ENCODE measurements at places on chromosomes 13 and 19.

DNA sequence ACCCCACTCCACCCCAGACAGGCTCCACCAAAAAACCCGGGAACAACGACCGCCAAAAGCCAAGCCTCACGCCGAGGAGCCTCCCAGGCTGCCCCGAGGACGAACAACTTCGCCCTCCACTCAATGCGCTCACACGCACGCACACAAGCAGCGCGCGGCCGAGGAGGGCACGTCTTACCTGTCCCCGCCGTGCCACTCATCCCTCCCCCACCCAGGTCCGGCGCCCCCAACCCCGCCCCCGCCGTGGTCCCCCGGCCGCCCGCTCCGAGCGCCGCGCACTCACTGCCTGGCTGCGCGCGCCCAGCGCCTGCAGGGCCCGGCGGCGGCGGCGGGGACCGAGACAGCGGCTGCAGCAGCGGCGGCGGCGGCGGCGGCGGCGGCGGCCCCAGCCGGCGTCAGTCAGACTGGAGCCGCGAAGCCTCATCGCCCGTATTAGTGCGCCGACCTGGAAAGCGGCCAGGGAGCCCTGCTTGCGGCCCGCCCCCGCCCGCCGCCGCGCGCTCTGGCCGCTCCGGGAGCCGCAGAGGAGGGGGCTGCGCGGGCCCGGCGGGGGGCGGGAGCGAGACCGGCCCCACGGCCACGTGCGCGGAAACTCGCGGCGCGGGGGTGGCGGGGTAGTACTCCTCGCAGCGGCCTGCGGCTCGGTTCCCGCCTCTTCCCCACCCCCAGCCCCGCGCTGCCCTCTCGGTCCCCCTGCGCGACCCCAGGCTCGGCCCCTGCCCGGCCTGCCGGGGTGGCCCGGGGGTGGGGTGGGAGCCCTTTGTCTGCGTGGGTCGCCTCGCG, at the start of gene SMAD9:
Gene SMAD9 (minus strand): TSS at position 406 of the 783 bp plus-strand sequence. CDS start 40,549 bp downstream, outside the sequence.
- DNase-seq, result no peak

DNA sequence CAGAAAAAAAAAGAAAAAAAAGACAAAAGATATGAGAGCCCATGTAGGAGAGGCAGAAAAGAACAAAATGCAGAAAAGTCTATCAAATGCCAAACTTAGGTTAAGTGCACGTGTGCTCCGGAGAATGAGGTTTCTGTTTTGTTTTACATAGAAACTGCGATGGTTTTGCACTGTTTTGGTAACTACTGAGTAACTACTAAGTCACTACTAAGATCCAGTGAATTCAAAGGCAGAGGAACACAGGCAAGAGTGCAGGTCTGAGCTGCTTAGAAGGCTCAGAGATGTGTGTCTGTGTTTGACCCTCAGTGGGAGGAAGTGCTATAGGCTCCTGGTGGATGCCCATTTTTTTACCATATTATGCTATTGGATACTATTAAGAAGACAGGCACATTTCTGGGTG, 299.3 kb downstream of the NDFIP2 start:
- no peak for DNase-seq

DNA sequence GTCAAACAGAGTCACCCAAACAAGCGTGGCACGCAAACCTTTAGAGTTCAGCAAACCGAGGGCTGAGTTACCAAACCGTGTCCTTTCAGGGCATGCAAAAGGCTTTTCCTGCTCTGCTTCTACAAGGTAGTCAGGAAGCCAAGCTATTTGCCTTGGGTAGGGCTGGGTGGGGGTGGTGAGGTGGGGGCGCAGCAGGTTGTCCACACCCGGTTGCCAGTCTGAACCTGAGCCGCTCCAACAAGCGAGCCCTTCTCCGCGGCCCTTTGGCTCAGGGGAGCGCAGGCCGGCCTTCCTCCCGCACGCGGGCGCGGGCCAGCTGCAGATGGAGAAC, 347 bp upstream of the CLDN10 start:
- DNase-seq, result no peak

- DNase-seq, result no peak
Observed at GRCh38 chr13:37406031-37406430, 192.5 kb downstream of the POSTN start.

DNA sequence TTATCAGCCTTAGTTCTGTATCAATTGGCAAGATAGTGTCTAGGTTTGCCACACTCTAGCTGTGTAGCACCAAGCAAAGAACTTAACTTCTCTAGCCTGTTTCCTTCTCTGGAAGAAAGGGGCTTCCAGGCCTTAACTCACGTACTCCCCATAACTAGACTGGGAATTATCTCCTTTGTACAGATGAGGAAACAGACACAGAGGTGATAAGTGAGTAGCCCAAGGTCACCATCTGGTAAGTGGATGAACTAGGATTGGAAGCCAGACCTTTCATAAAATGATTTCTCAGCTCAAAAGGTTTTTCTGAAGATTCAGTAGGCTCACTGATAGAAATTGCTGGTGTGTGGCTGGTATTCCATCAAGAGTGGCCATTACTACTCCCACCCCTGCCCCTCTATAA, 3.1 kb downstream of the ZNF428 start:
- no peak for DNase-seq

- DNase-seq, result no peak
Observed at GRCh38 chr19:23116802-23117571, at the start of gene ZNF730. ZNF730 (plus strand) TSS chr19:23117025; CDS start chr19:23117174, 149 bp downstream.

- DNase-seq, result peak; percentile 42
Observed at GRCh38 chr13:51804295-51805172, 571 bp upstream of the DHRS12 start.

- DNase-seq, result no peak
Observed at GRCh38 chr19:43625918-43626579, 6.6 kb upstream of the ZNF428 start.

DNA sequence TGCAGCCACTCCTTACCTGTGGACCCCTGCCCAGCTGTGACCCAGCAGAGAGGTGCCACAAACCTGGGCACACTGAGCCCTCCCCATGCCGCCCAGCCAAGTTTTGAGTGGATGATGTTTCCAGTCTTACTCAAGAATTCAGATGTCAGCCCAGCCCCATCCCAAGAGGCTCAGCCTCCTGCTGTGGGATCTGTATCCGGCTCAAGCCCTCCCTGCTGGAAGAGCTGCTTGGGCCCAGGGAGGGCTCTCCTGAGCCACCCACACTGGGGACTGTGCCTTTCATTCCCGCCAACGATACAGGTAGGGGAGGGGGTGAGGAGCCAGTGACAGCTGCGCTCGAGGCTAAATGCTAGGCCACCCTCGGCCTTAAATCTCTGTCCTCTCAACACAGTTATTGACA, 5.9 kb upstream of the SLC7A9 start:
- DNase-seq, result no peak

DNA sequence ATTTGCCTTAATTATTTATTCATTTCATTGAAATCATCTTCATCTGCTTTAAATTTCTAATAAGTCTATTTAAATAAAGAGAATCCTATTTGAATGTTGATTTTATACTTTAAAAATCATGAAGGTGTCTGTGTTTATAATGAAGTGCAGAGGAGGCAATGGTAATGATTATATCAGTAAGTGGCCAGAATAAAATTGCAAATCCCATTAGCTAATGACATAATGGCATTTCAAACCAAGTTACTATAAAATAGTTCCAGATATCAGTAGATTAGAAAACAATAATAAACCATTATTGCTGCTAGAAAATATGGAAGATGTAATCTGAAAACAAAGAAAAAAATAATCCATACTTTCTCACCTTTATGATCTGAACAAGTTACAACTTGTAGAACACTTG, 647.8 kb upstream of the KLHL1 start:
- no peak for DNase-seq

DNA sequence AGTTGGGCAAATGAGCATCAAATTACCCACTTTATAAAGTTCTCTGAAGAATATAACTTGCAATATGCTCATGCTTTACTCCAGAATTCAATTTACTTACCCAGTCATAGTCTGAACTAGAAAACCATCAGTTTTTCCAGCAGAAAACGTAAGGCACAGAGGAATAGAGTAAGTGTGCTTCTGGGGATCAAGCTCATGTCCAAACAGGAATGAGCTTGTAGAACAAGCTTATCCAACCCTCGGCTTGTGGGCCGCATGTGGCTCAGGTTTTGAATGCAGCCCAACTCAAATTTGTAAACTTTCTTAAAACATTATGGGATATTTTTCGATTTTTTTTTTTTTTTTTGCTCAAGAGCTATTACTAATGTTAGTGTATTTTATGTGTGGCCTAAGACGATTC, 308.5 kb upstream of the KLF12 start:
- no peak for DNase-seq

- DNase-seq, result no peak
Observed at GRCh38 chr13:112376050-112376681, at the start of gene SPACA7. SPACA7 (plus strand) TSS chr13:112376355; CDS start chr13:112376386, 31 bp downstream.

GRCh38 chr19:35083691-35084508, 31.7 kb upstream of the FXYD3 start:
- no peak for DNase-seq

DNA sequence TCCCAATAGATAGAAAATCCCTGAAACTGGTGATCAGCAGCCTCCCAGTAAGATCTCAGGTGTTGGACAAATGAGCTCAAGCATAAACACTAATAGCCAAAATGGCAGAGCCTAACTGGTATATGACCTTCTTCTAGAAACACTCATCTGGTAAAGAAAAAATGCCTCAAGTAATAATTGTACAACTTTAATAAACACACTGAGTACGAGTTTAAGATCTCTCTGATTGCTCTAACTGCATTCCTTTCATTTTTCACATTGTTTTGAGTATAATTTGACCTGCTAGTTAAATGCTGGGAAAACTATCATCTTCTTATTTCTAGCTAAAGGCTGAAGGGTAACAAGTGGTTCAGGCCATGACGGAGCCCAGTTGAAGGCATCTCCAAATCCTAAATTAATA, 2009.5 kb upstream of the PCDH20 start:
- no peak for DNase-seq

DNA sequence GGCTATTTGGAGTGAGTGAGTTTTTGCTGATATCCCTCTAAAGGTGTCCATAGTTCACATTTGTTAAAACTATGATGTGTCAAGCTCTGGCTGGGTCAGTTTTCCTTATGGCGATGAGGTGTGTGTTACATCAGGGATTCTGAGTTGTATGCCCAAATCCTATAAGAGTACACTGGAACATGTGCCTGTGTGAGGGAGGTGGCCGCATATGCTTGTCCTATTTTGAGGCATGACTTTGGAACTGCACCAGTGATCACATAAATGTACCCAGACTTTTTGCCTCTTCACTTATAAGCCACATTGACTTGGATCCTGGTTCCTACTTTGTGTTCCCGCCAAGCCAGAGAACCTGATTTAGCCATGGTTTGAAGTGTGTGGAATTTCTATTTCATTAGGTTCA, 140.3 kb upstream of the RXFP2 start:
- DNase-seq, result no peak

- no peak for DNase-seq
Observed at GRCh38 chr13:90926459-90926858, 421.0 kb upstream of the MIR17HG start.

- DNase-seq, result no peak
Observed at GRCh38 chr19:43880483-43880882, 53.4 kb downstream of the ZNF283 start.

GRCh38 chr19:19433666-19434213, 28.3 kb downstream of the GATAD2A start:
- no peak for DNase-seq

- DNase-seq, result no peak
Observed at GRCh38 chr19:12899891-12900518, 9.0 kb downstream of the GCDH start.

DNA sequence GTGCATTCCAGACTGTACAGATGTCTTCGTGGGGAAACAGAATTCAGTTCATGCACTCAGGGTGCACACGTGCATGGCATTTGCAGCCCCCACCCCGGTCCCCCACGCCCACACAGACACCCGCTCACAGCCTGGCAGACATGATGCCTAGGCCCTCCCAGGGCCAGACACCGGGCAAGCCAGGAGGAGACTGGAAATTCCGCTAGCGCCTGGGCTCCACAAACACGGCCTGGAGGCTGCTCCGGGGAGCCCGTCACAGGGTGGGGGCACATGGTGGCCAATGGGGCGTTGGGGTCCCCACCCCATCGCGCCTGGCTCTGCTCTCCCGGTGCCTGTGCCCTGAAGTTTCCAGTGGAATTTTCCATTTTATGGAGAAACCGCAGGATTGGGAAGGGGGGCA, 3.6 kb downstream of the CILP2 start:
- DNase-seq, result no peak

GRCh38 chr13:43877326-43877725, 2.2 kb downstream of the CCDC122 start:
- no peak for DNase-seq

DNA sequence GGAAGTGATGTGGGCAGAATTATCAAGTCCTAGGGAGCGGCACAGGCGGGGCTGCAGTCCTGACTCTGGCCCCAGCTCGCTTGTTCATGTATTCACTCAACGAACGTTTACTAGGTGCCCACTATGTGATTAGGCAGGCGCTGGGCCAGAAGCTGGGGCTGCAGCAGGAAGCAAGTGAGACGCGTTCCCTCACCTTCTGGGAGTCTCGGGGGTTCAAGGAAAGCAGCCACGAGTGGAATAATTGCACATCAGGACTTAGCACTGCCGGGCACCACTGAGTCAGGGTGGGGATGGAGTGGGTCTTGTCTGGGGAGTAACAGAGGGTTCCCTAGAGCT, 2.5 kb upstream of the LMTK3 start:
- no peak for DNase-seq

DNA sequence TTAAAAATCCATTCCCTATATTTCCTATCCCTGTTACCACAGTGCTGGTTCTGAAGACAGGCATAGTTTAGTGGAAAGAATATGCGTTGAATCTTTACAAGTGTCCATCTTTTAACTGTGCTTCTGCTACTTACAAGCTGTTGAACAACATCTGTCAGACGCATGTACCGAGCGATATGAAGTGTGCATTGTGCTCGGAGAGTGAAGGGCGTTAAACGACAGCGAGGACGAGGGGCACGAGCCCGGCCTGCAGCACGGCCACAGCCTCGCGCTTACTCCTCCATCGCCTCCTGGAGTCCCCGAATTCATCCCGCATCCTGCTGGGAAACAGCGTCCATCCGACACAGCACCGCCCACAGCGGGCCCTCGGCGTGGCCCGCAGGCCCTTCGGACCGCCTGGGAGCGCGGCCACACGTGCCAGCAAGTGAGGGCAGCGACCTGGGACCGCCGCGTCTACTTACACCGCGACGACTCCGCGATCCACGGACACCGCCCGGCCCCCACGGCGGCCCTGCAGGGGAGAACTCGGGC, 514 bp downstream of the PCID2 start:
- DNase-seq, result no peak

DNA sequence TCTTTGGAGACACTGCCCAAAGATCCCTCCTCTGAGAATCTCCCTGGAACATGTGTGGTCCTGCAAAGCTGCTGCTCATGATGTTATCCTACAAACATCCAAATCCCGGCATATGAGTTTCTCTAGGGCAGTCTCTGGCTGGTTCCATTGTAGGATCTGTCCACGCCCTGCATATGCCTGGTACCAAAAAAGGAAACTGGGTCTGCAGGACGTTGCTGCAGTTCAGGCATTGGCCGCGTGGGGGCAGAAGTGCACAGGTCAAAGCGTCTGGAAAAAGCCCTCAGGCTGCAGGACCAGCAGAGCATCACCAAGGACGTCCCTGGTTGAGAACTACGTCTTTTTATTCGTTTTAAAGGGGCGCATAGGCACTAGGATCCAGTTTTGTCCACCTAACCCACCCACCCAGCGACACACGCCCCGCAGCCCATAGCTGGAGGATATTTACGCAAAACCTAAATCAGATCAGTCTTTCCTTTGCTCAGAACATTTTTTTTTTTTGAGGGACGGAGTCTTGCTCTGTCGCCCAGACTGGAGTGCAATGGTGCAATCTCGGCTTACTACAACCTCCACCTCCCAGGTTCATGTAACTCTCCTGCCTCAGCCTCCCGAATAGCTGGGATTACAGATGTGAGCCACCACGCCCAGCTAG, 12.9 kb upstream of the ZNF564 start:
- peak; percentile 92 for DNase-seq

- no peak for DNase-seq
Observed at GRCh38 chr13:66138172-66138811, 1091.8 kb downstream of the PCDH9 start.

GRCh38 chr19:8655340-8655709, 24.9 kb downstream of the NFILZ start:
- DNase-seq, result peak; percentile 37
